ENCODE measurements at places on chromosomes 5 and 9.

DNA sequence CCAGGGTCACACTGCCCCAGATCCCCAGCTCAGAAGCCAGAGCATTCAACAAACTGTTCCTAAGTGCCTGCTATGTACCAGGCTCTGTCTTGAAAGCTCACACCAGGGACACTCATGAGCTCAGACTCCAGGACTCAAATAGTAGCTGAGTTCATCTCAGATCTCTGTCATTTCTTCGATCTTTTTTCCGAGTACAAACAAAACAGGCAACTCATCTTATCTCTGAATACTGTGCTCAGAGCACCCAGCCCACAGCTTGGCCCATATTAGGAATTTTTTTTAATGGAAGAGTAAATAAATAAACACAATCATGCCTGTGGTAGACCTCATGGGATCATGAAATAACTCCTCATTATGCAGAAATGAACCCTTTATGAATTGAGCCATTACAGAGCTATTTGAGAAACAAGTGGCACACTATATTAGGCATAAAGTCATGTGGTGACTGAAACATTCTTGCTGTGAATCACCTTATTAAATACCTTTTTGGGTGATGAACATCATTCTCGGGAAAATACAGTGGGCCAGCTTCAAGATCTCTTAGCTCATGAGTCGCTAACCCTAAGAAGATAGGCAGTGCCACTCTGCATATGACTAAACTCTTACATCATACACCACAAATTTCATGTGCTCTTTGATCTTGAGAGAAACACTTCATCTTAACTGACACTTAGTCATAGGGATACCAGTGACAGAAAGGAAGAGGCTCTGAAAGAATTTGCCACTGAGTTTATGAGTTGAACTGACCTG, 9.9 kb downstream of the SH3RF2 start:
- peak; percentile 78 for DNase-seq

- no peak for DNase-seq
These were observed 216.6 kb downstream of the TLE1 start for GRCh38 chr9:81472701-81473100.

DNA sequence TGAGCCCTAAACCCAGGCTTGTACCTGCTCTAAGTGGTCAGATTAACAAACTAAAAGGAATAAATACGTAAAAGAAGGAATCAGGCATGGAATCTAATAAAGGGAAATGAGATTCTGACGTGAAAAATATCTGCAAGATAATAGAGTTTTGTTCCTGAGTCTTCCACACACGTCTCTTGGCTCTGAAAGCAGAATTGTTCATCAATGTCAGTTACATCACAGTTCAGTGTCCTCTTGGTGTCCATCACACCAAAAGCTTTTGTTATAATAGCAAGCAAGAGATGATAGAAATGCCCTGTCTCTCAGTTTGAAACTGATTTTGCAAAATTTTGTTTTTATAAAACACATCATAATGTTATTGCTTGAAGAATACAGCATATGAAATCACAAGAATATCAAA, 34.7 kb upstream of the NMUR2 start:
- DNase-seq = no peak

DNA sequence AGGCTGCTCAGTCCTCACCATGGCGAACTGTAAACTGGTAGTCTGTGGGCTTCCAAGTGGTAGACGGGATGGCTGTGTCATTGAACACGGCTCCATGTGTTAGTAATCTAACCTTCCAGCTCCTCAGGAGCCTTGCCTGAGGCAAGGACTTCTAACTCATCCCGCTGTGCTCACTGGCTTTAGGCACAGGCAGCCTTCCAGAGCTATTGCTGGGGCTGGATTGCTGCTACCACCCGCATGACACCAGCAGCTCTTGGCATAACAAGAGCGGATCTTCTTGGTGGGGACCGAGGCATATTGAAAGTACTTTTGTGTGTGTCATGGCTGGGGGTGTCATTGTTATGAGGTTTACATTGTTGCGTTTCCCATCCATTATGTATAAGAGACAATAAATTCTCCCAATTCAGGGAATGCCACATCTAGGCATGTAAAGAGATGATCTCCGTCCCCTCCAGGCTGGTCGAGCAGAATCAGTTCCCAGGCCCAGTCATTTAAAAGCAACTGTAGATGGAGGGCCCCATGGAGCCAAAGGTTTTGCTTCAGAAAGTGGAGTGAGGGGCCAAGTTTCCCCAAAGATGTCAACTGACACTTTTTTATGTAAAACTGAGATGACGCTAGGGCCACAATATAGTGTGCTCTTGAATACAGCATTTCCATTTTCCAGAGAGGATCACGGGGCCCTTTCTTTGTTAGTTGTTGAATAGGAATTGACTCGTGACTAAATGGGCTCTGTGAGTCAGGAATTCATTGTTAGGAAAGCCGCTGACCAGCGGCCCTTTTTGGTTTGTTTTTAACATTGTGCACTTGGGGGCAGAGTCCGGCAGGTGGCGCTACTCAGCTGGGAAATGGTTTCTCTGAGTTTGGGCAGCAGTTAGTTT, 759.5 kb downstream of the TAF11L14 start:
- DNase-seq = peak; percentile 26

DNA sequence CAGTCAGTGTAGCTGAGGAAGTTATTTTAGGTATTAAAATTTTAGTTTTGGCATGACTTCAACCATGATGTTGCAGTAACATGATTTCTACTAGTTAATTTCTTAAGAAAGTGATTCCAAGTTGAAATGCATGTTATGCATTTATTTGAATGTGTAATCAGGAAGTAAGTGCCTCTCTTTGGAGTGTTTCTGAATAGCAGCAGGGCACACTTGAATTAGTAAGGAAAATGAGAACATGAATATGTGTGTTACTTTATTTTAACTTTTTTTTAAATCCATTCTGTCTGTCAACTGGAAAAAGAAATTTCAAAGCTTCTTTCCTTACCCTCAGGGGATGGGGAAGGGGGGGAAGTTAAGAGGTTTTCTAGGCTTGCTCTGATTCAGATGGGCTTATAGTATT, 40.4 kb downstream of the CTNNA1 start:
- peak; percentile 44 for DNase-seq

DNA sequence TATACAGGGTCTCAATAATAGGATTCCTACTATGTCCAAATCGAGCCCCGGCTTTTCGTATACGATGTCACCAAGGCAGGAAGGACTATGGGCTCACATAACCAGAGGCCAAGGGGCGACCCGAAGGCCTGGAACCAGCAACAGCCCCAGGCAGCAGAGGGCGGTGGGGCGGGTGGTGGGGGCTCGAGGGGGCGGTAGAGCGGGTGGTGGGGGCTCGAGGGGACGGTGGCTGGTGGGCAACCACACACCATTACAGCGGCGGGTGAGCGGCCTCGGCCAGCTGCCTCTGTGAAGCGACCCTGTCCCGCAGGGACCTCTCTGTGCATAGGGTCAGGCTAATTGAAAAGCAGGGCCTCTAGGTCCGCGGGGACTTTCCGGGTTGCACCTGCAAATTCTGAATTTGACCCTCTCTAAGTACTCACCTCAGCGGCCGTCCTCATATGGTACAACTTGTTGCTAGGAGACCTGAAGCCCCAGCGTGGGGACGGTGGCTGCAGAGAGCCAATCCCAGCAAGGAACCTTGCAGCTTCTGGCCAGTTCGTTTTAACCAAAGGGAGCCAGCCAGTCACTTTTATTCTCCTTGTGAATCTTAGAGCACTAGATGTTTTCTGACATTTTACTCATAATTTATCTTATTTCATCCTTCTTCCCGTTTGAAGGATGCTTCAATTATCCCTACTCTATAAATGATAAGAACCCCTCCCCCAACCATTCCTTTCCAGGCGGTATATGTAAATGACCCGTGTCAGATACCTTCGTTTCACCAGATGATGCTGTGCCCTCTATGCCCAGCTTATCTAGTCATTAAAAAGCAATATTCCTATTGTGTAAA, at the start of gene NME5:
Gene NME5 (minus strand): TSS at position 480 of the 832 bp plus-strand sequence. CDS start 648 bp downstream, outside the sequence.
- peak; percentile 39 for DNase-seq

DNA sequence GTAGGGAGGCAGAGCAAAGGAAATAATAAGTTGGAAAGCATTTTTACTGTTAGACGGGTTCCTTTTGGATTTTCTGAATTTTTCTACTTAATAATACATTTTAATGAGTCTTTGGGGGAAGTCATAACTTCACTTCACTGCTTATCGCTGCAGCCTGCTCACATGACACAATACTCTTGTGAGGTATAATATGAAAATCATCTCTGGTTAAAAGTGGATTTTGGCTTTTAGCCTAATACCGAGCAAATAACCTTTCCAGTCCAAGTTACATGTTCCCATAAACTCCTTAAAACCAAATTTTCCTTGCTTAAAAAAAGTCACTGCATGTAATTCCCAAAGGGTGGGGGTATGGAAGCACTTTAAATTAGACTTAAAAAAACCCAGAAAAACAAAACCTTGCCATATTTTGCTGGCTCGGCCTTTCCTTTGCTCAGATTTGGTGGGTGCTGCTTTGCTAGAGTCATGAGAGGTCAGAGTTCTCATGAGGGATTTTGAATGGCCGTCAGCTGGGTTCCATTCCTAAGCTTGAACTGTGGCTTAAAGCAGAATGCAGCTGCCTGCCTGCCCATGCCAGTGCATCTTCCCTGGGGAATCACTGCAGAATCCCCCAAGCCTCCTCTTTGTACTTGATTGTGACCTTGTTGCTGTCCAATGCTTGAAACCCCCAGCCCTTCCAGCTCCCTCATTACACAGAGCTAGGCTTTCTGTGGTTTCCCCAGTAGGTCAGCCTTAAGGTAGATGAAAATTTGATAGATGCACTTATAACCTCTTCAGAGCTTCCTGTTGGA, 331.8 kb downstream of the KDM4C start:
- DNase-seq = no peak

All from AG10803 (cell line).